Amniotic stem cell (primary cell): ENCODE measurements at places on chromosomes 7 and 10.

DNA sequence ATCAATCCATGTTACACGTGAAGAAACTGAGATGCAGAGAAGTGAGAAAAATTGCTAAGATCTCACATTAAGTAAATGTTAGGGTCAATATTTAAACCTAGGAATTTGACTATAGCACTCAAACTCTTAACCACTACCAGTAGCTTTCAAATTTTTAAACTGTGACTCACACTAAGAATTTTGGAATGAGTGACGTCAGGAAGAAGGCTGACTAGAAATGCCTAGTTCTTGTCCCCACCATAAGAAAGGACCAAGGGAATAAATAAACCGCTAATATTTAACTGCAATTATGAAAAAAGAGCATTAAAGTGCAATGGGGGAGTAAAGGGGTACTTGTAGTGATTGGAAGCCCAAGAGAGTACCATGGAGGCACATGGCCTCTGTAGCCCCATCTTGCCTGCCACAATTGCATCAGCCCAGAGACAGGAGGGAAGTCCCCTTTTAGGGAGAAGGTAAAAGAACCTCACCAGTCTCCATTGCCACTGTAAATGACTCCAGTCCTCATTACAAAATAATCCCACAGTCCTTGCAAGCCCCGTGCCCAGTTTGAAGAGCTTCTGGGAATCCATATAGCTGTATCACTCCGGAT lies 3.5 kb upstream of the AKR1B1 start:
- peak; percentile 32 for DNase-seq

DNA sequence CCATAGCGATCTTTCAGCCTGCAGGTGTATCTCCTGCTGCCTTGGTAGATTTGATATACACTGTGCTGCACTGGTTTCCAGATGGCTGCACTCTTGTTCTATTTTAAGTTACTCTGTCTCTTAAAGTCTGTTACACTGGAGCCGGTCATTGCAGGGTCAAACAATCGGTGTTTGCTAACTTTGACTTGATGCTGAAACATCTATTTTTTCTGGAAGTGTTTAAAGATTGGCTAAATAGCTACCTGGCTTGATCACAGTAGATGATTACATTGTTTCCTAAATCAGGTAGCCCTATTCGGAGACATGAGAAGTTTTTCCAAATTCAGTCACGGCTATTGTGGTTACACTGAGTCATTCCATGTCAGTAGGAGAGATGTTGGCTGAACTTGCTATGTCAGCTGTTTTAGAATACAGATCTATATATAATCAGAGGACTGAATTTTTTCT lies 574.8 kb downstream of the ETV1 start:
- no peak for DNase-seq

DNA sequence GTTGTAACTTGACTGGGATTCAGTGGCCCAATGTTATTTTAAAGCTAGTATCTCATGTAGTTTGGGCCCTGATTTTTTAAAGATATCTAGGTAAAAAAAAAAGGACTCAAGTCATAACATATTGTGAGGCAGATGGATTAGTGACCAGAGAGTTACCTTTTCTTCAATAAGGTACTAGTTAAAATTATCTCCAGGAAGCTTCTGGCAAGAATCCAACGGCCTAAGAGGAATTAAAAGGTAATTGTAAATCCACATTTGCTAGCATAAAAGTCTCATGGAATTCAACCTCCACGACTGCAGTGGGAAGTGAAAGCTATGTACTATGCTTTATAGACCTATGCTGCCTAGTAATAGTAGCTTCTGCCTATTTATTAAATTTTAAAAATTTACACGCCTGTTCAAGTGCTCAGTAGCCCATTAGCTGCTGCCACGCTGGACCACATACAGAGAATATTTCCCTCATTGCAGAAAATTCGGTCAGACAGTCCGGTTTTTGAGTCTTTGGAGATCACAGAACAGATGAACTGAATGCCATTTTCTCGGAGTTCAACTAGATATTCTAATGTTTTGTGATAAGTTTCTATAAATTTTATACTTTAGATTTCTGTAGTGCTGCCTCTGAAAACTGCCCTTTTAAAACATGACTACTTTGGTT lies 118.4 kb downstream of the NSUN6 start:
- no peak for DNase-seq

- DNase-seq = no peak
Observed at GRCh38 chr10:34403512-34403911, 411.6 kb downstream of the PARD3 start.

DNA sequence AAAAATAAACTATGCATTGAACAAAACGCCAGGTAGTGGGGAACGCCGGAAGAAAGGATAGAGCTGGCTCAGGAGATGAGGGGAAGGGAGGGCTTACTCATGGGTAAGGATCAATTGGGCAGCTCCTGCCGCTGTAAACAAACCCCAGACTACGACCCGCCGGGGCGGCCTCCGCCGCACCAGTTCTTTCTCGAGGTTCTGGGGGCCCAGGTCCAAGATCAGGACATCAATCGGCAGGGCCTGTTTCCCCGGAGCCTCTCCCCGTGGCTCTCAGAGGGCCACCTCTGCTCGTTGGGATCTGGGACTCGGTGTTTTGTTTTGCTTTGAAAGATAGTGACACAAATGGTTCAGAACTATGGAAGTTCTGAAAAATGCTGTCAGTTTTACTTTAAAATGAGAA lies 140.4 kb downstream of the ELFN1 start:
- DNase-seq = no peak

GRCh38 chr7:17466216-17466615 lies 167.8 kb downstream of the AHR start:
- no peak for DNase-seq

DNA sequence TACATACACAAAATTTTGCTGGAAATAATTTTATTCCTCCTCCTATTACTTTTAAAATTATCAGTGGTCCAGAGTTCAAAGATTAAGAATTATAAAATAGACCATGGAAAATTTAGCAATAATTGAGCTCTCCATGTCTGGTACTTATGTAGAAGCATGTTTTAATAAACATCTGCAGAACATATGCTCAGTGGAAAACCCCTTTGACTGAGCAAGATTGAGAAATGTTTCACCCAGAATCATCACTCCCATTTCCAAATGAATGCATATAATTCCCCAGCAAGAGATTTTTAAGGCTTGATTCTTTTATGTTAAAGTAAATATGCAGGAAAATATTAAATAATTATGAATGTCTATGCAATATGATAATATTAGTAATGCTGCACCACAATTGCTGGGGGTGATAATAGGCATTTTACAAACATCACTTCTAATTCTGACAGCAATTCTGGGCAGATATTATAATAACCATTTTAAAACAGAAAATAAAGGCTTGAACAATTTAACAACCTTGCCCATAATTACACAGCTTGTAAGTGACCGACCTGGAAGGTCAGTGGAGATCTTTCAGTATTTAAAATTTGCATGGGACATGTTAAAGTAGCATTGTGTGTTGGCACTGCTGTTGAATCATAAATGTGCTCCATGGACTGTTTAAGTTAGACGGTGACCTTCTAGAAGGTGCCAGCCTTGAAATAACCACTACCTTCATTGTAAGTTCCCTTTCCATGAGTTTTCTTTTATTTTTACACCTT lies 45.6 kb upstream of the TES start:
- no peak for DNase-seq

DNA sequence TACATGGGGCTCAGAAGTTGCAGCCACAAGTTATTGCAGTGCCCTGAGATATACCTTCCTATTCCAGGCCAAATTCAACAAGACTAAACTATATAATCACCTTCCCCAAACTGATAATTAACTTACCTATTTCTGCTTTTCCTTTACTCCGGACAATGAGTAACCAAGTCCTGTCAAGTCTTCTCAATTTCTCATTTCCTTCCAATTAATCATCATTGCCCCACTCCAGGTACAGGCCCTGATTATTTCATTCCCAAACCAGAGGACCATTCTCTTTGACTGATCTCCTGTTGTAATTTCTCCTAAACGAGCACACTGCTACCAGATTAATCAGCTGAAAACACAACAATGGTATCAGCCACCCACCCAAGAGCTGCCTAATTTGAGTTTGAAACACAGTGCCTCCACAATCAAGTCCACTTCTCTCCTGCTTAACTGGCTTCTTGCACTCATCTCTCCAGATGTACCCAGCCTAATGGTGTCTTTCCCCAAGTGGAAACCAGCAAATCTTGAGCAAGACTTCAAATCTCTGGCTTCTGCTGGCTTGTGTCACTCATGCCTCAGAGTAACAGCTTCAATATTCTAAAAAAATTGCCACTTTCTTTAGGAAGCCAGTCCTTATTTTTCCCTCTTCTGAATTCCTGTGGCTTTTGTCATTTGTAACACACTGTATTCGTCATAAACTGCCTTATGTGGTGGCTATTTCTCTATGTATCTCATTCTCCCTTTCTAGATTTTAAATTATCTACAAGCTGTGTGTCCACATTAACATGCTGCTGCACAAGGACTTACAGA lies 89.1 kb downstream of the CDK6 start:
- DNase-seq = no peak

DNA sequence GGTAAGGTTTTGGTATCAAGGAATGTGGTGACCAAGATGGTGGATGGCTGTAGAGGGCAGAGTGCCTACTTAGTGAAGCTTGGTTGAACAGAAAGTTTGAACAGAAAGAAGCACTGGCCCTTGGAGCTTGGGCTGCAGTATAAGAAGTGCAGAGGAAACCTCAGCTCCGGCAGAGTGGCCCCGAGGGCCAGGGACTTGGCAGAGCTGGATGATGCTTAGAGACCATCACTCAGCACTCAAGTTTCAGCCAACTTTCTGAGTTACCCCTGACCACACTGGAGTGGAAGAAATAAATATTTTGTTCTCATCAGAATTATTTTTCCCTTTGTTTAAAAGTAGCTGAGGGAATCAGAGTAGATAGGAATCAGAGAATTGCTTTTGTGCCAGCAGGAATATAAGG lies 336.7 kb downstream of the C7orf25 start:
- no peak for DNase-seq

DNA sequence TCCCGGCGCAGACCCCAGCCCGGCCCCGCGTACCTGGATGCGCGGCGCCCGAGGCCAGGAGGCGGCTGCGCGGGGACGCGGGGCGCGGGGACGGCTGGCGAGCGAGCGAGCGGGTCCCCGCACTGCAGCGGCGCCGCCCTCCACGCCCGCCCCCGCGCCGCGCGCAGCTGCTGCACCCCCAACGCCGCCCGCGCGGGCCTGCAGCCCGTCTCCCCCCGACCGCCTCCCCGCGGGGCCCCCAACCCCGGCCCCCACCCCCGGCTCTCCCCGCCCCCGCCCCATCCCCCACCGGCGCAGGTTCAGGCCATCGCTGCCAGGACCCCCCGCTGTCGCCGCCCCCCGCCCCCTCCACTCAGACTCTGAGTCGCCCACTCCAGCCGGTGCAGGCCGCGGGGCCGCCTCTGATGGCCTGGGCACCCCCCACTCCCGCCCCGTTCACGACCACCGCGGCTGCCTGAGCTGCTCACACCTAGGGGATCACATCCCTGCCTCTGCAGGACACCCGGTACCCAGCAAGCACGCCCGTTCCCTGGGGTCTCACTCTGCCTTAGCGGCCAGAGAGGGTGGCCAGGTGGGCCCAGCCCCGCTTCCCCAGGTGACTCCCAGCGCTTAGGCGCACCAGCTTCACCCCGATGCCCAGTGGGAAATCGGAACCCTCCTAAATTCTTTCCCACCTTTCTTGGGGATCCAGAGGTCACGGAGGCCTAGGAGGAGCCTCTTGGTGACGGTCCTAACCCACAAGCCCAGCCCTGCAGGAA lies 13.9 kb upstream of the DNAAF5 start:
- DNase-seq = no peak

- DNase-seq = no peak
Observed at GRCh38 chr10:21212348-21212747, 313.1 kb downstream of the SKIDA1 start.

DNA sequence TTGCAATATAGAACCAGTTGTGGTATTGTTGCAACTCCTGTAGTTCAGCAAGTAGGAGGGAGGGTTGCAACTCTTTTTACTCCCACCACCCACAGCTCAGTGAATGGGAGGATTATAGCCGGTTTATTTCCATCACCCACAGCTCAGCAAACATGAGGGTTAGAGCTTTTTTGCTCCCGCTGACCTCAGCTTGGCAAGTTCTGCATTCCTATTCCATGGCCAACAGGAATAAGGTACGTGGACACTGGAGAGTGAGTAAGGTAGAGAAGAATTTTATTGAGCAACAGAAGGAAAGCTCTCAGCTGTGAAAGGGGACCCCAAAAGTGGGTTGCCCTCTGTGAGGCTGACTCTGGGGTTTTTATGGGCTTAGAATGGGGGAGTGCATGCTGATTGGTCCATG lies 167.1 kb upstream of the SMIM30 start:
- DNase-seq = no peak

DNA sequence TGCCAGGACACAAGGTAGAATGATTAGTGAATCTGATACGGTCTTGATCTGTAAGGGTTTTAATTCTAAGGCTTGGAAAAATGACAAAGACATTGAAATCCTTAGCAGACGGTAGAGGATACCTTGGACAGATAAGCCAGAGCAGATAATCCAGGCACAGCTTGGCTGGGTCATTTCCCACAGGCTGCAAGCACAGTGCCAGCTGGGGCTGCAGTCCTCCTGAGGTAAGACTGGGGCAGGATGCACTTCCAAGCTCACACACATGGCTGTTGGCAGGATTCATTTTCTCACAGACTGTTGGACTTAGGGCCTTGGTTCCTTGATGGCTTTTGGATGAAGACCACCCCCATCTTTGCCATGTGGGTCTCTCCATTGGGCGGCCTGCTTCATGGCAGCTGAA lies 63.2 kb upstream of the BMPER start:
- no peak for DNase-seq

GRCh38 chr7:157056246-157056645 lies 45.8 kb upstream of the MNX1 start:
- no peak for DNase-seq

DNA sequence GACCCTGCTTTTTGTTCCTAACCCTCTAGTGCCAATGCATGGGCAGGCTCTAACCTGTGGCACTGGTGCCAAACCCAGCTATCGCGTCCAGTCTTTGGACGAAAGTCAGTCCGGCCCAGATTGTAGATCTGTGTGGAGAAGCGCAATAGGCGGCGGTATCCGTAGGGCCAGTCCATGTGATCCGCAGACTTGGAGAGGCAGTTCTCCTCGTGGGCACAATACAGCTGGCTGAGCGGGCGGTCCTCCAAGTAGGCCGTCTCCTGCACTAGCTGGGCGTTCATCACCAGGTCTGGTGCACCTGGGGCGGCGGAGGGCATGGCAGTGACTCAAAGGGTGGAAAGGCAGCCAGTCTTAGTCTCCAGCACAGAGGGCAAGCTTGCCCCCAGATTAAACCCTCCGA lies 14.5 kb downstream of the LOXL4 start:
- no peak for DNase-seq
